ENCODE measurements at places on chromosomes 13 and 19.

DNA sequence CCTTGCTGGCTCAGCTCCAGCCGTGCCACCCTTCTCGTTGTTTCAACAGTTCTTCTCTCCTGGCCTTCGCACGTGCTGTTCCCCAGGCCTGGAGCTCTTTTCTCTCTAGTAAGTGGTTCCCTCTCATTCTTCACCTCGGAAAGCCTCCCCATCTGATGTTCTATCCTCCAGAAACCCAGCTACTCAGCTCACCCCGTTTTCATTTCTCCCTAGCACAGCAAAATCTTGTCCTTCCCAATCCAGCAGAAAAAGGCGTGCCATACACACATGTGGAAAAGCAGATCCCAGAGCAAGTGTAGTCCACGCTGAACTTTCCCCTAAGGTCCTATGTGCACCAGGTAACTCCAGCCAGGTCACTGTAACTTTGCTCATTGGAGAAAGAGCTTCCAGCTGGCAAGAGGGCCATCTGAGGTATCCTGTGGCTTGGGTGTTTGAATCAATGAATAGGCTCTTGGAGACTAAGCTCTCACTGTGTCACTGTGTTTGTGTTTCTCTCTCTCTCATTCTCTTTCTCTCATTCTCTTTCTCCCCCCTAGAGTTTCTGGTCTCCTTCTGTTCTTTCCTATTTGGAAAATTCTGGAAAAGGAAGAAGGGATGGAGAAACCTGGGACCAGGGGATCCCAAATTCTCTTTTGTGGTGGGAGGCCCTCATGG lies 49.0 kb downstream of the COLGALT1 start:
- DNase-seq, result no peak

DNA sequence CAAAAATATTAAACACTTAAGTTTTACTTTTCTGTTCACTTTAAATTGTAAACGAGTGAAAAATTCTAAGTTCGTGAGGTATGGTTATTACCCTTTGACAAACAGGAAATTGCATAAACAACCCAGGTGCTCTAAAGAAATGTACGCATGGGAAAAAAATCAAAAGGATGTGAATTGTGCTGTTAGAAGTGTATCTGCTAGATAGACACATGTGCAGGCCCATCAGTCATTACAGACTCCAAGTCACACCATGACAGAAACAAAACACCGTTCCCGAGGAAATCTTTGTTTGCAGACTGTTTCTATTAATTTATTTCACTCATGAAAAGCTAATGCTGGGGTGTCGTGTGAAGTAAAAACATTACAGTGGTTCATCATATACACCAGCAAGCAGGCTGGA lies 17.0 kb upstream of the DOCK9 start:
- no peak for DNase-seq

DNA sequence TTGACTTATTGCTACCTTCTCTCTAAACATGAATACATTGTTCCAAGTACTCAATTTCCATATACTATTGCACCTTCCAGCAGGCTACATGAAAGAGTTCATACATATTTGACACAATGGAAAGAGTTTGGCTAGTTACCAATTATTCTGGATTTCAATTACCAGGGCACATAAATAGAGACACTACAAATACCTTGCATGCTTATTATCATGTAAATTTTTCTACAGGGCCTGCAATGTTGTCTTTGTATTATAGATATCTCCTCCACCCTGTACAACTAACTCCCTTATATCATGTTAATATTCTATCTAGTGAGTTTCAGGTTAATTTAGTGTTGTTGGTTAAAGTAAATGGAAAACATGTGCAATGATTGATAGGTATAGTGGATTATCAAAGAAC lies 540.7 kb upstream of the SLITRK5 start:
- no peak for DNase-seq

DNA sequence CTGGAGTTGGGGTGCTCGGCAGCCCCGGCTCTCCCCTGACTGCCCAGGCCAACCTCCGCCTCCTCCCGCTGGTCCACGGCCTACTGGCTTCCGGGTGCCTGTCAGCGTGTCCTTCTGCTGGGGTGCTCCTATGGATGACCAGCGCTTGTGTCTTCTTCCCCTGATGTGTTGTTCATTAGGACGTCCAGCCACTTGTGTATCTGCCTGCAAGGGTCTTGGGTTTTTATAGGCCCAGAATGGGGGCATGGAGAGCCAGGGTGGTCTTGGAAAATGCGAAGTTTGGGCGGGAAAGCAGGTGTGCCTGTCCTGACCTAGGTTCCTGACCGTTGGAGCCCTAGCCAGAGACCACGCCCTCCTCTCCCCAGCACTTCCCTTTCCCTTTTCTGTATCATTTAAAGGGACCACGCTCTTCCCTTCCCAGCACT lies 139.8 kb downstream of the SLITRK5 start:
- no peak for DNase-seq
